ENCODE measurements at places on chromosomes 5 and 9.

GRCh38 chr9:27945386-27945785 is 372.1 kb upstream of the C9orf72 start:
- DNase-seq = no peak

- no peak for DNase-seq
Measured at GRCh38 chr9:65449423-65449822, 164.4 kb upstream of the FOXD4L5 start.

- no peak for DNase-seq
Measured at GRCh38 chr5:159411115-159411514, 80.8 kb upstream of the IL12B start.

DNA sequence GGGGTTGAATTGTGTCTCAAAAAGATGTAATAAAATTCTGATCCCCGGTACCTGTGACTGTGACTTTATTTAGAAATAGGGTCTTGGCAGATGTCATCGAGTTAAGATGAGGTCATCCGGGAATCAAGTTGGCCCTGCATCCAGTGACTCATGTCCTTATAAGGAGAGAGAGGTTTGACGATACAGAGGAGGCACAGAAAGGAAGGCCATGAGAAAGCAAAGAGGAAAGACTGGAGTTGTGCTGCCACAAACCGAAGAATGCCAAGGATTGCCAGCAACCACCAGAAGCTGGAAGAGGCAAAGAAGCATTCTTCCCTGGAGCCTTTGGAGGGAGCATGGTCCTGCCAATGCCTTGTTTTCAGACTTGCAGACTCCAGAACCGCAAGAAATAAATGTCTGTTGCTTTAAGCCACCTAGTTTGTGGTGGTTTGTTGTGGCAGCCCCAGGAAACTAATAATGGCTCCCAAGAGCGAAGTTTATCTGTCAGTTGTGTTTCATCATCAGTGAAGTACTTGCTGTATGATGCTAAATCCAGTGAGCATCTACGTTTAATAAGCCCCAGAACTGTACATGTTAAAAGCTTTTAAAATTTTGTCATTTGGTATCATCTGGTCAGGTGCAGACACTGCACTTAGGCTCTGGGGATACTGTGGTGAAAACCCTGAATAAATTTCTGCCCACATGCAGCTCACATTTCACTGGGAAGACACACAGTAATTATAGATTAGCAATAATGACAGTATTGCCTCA is 114.8 kb downstream of the TLE4 start:
- no peak for DNase-seq

GRCh38 chr5:16934123-16934522 is 2.0 kb downstream of the MYO10 start:
- DNase-seq = no peak

GRCh38 chr5:150298701-150299451 is 3.8 kb downstream of the ARSI start:
- no peak for DNase-seq

DNA sequence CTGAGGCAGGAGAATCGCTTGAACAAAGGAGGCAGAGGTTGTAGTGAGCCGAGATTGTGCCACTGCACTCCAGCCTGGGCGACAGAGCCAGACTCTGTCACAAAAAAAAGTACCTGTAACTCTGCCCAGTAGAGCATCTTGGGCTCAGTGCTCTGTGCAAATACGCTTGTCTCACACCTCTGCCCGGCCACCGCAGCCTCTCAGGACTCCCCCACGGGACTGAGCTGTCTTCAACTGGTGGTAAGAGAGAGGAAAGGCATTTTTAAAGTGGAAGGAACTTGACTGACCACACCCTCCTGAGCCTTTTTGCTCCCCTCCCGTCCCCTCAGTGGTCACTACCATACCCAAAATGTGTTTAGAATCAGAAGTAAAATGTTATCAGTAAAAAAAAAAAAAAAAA is 174.3 kb upstream of the PIK3R1 start:
- no peak for DNase-seq

DNA sequence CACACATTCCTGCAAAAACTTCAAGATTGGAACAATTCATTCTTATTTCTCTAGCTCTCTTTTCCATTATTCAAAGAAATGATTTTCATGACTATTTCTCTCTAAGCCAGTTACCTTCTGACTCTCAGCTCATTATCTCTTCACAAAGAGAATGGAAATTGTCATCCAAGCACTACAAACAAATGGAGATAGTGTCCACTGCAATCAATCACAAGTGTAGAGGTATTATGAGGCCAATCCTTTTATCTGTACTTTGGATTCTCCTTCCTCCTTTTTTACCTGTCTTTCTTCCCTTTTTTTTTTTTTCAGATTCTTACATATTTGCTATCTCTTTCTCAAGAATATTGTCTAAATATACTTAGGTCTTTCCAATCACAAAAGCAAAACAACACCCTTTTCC is 497.7 kb upstream of the MEF2C start:
- DNase-seq = no peak

GRCh38 chr9:97935276-97935675 is 2.7 kb downstream of the HEMGN start:
- DNase-seq = no peak

- no peak for DNase-seq
Measured at GRCh38 chr9:124706685-124707084, 64.4 kb downstream of the NR6A1 start.

DNA sequence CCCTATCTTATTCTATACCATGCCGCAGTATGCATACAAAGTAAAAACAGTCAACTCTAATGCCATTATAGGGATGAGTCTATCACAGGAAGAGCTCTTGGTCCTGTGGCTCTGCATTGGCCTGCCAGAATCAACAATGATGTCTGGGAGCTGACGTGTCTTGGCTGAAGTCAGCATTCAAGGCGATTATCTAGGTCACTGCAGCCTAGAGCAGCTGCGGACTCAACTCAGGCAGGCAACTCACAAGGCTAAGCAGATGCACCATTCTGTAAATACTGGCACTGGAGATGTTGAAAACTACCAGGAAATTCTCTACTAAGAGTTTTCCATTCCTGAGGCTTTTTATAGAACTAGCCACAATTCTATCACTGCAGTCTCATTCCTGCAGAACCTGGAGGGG is 13.3 kb downstream of the SPATA9 start:
- no peak for DNase-seq

- DNase-seq = no peak
Measured at GRCh38 chr5:10400831-10401230, 40.8 kb upstream of the ROPN1L start.

- no peak for DNase-seq
Measured at GRCh38 chr9:117649126-117649525, 55.1 kb upstream of the TLR4 start.

GRCh38 chr5:65854925-65855324 is 71.5 kb upstream of the ERBIN start:
- no peak for DNase-seq

DNA sequence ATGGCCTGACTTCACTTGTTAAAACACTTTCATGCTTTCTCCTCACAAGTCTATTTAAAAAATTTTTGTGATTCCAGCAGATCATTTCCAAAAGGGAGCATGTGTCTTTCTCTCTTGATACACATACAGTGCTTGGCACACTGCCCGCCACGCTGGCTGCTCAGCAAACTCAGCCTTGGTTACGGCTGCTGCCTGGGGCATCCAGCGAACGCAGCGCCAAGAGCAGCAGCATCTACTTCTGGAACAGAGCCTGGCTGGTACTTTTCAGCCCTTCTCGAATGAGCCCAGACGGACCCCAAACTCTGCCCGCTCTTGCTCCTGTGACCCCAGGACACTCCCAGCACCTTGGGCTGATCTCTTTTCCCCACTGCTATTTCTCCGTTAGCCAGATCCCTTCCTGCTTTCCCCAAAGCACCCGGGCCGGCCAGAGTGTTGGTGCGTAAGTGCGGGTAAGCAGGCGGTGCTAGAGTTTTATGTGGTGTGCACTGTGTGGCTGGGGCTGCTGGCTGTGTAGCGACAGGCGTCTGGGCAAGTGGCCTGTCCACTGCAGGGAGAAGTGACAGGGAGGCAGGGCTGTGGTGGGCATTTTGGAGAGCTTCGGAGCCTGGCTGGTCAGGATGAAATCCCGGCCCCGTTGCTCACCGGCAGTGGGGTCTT is 73.2 kb downstream of the SH3PXD2B start:
- no peak for DNase-seq

DNA sequence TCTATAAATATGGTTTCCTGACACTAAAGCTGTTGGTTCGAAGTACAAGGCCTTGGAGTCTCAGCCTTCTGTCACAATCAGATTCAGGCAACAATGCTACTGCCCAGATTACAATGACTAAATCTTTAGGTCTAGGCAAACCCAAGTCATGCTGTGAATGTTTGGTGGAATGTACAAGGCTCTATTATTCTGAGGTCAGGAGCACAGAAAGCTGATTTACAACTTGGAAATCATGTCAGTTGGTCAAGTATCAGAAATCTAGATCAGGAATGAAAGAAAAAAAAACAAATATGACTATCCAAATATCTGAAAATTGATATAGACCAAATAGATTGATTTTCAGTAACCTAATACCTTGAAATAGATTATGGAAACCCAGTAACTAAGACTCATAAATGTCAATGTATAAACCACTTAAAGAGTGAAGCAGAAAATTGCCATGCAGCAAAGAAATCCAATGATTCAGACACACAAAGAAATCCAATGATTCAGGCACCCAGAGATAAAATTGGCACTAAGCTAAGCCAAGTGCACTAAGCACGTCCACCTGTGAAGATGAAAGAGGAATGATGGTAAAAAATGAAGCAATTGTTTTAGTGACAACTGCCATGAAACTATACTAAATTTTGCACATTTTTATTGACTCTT is 588.0 kb upstream of the TUSC1 start:
- DNase-seq = no peak

DNA sequence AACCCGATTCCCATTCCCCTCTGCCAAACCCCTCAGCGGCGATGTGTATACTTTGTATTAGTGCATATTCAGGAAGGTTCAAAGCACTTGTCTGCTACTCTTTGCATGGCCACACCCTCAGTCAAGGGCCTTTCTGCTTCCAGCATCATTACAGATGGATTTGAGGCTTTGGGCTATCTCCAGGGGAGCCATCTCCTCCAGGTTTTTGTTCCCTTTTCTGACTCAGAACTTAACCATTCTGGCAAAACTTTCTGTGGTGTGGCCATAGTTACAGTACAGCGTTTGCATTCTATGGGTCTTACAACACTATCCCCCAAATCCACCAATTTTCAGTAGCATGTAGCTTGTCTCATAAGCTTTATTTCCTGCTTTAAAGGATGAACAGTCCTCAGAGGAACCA is 36.0 kb upstream of the SVEP1 start:
- DNase-seq = no peak

DNA sequence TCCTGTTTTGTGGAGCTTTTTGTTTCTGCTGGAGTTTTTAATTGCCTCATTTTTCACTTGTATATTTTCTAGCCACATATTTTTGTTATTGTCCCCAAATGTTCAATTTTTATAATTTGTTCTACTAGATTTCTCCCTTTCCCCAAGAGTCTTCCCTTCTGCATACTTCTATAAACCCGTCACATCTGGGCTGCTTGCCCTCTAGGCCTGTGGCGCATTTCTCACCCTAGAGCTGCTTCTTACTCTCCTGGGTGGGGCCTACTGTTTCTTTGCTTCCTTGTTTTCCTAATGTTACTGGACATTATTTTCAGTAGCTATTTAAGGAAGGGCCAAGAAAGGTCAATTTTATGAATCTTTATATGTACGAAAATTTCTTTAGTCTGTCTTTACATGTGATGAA is 51.5 kb downstream of the NXNL2 start:
- DNase-seq = no peak

DNA sequence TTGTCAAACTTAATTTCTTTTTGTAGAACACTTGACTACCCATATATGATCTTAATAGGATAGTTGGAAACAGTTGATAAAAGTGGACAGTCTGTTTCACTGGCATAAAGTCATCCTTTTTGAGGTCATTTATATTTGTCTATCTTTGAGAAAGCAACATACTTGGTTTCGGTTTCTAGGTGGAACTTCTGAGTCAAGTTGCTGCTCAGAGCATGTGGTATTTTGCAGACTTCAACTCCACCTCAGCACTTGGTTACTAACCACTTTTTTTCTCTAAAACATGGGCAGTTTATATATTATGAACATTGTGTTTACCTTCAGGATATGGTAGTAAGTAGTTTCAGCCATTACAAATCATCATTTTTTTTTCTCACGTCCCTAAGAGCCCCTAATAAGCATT is 1749.0 kb upstream of the C9orf72 start:
- DNase-seq = no peak

DNA sequence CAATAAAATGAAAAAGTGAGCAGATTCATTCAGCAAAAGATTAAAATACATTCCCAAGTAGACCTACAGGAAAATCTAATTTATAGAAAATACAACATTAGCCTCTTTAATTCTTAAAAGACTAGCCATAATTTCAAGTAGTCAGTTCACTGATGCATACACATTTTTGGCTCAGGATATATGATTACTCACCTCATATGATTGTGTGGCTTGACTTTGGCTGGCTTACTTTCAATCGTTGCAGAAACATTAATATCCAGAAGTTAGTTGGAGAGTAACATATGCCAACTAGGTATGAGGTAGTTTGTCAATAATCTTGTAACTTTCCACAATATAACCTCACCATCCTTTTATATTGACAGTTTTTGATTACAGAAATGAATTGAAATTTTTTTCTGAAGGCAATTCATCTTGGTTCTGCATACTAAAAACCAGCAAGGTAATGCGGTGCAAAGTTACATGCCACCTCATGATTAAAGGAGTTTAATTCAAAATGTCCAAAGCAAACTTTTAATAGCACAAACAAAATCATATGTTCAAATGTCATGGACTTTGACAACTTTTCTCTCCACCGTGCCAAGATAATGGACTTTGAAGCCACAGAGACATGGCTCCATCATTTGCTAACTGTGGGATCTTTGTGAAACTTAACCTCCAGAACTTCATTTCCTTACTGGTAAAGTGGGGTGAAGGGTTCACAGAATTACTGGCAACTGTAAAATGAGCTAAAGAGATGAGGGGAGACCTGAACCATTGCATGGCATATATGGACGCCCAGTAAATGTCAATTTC is 76.6 kb upstream of the PAM start:
- no peak for DNase-seq

DNA sequence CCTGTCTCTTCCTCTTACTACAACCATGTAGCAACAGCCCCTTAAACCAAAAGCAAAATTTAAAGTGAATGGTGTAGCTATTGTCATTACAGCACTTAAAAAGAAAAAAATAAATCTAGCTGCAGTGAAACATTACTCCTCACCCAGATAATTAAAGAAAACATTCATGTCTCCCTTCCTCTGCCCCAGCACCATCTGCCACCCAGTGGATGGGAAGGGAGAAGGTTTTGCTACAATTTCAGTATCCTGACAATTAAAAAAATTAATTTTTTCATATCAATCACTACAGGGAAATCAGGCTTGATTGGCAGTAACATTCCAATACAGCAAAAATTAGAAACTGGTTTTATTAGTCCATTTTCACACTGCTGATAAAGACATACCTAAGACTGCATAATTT is 147.4 kb upstream of the PUM3 start:
- DNase-seq = no peak

DNA sequence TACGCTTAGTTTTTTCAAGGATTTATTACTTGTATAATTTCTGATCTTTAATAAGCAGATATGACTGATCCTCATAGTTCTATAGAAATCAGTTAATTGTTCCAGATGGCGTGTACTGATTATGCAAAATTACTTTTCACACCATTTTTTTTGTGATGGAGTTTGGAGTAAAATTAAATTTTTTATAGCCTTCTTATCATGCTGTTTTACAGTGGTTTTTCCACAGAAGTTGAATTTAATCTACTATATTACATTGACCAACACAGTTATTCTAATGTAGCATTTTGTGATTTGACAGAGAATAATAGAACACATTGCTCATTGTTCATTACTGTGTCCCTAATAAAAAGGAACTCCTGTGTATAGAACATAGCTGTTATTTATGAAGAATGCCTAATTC is 111.1 kb downstream of the MVB12B start:
- no peak for DNase-seq
